ENCODE measurements at places on chromosomes 4 and X. TPM values are rescaled to one million over a fixed set of nuclear protein-coding genes. Genes with fewer than 3 reads are reported as not detected.

The FRG2 gene
- polyA plus RNA-seq, result not detected

DNA sequence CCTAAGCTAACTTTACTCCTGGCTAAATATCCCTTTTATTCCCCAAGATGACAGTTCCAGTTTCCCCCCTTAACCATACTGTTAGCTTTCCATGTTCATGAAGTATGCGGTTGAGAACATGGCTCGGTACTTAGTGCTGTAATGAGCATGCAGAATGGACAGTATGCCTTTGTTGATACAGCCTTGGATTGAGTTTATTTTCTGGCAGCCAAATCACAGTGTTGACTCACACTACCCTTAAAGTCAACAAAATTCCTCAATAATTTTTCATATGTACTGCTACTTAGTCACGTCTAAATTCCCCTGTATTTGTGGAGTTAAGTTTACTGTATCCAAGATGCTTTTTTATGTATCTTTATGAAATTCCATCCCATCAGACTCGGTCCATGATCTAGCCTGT, 1.4 kb upstream of the VEGFC start:
- no peak for DNase-seq
- H3K4me3 ChIP-seq, result no peak overlapping the region
- no peaks in the 10 kb centered on the region for H3K4me1 ChIP-seq
- no peaks in the 10 kb centered on the region for H3K27me3 ChIP-seq

GRCh38 chr4:89994176-89994873, 99.7 kb downstream of the MMRN1 start:
- no peak overlapping the region for H3K27ac ChIP-seq
- DNase-seq, result no peak
- H3K36me3 ChIP-seq, result no peaks in the 10 kb centered on the region
- no peaks in the 10 kb centered on the region for H3K27me3 ChIP-seq
- no peaks in the 10 kb centered on the region for H3K4me1 ChIP-seq

- peak; percentile 55 for DNase-seq
- peaks cover 60% of the 10 kb centered on the region for H3K36me3 ChIP-seq
- peak overlapping the region; percentile 71 for H3K27ac ChIP-seq
Measured at GRCh38 chr4:128863312-128864075, 54.0 kb downstream of the JADE1 start.

GRCh38 chr4:40596522-40596921, 33.1 kb downstream of the RBM47 start:
- peaks cover 33% of the 10 kb centered on the region for H3K4me1 ChIP-seq
- H3K27me3 ChIP-seq, result no peaks in the 10 kb centered on the region
- peaks cover 41% of the 10 kb centered on the region for H3K36me3 ChIP-seq
- H3K4me3 ChIP-seq, result no peak overlapping the region

GRCh38 chr4:2340272-2341061, 78.0 kb downstream of the ZFYVE28 start:
- H3K27me3 ChIP-seq, result no peaks in the 10 kb centered on the region
- H3K36me3 ChIP-seq, result peaks cover 10% of the 10 kb centered on the region
- H3K4me3 ChIP-seq, result no peak overlapping the region

- H3K4me3 ChIP-seq, result no peak overlapping the region
- no peak overlapping the region for H3K27ac ChIP-seq
- no peaks in the 10 kb centered on the region for H3K4me1 ChIP-seq
- H3K36me3 ChIP-seq, result no peaks in the 10 kb centered on the region
- no peak for DNase-seq
- no peaks in the 10 kb centered on the region for H3K27me3 ChIP-seq
Measured at GRCh38 chr4:156858071-156858470, 113.5 kb downstream of the PDGFC start.

GRCh38 chr4:167885872-167886271, 206.5 kb upstream of the ANXA10 start:
- DNase-seq, result no peak
- no peaks in the 10 kb centered on the region for H3K36me3 ChIP-seq
- no peaks in the 10 kb centered on the region for H3K4me1 ChIP-seq

The FMR1NB gene
- polyA plus RNA-seq, result not detected

- H3K4me3 ChIP-seq, result no peak overlapping the region
- no peaks in the 10 kb centered on the region for H3K27me3 ChIP-seq
- DNase-seq, result no peak
- H3K27ac ChIP-seq, result no peak overlapping the region
- no peaks in the 10 kb centered on the region for H3K4me1 ChIP-seq
Measured at GRCh38 chr4:89301003-89301402, 6.6 kb downstream of the GPRIN3 start.

The SNCA gene
- polyA plus RNA-seq, result 59.6 TPM

- no peaks in the 10 kb centered on the region for H3K27me3 ChIP-seq
- DNase-seq, result no peak
- no peak overlapping the region for H3K4me3 ChIP-seq
Measured at GRCh38 chr4:79857811-79858210, 215.2 kb downstream of the ANTXR2 start.

The SYNPO2 gene
- polyA plus RNA-seq, result 2.8 TPM

DNA sequence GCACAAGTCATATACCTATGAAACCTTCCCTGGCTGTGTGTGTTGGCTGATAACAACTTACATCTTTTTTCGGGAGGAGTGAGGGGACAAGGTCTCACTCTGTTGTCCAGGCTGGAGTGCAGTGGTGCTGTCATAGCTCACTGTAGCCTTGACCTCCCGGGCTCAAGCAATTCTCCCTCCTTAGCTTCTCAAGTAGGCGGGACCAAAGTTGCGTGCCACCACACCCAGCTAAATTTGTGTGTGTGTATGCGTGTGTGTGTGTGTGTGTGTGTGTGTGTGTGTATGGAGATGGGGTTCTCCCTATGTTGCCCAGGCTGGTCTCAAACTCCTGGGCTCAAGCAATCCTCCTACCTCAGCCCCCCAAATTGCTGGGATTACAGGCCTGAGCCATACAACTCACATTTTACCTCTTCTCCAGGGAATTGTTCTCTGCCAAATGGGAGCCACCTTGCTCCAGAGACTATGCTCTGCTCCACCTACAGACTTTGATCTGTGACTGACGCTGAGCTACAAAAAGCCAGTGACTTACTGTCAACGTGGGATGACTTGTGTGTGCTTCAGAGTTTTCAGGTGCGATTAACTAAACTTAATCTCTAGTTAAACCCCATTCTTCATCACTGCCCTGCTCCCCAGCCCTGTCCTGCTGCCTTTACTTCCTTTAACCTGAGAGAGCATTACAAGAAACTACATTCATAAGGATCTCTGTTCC, 2.0 kb upstream of the BEX4 start:
- no peak overlapping the region for H3K27ac ChIP-seq
- no peaks in the 10 kb centered on the region for H3K4me1 ChIP-seq
- H3K4me3 ChIP-seq, result no peak overlapping the region
- H3K27me3 ChIP-seq, result no peaks in the 10 kb centered on the region
- no peaks in the 10 kb centered on the region for H3K36me3 ChIP-seq
- no peak for DNase-seq

The RGN gene
- 15.5 TPM for polyA plus RNA-seq

- H3K27me3 ChIP-seq, result no peaks in the 10 kb centered on the region
- H3K27ac ChIP-seq, result no peak overlapping the region
- no peaks in the 10 kb centered on the region for H3K4me1 ChIP-seq
- DNase-seq, result no peak
- no peak overlapping the region for H3K4me3 ChIP-seq
Measured at GRCh38 chrX:116272861-116273260, 102.3 kb downstream of the AGTR2 start.

The SMIM31 gene
- polyA plus RNA-seq, result 0.07 TPM

- H3K4me1 ChIP-seq, result peaks cover 6% of the 10 kb centered on the region
- no peak for DNase-seq
- H3K27me3 ChIP-seq, result no peaks in the 10 kb centered on the region
- no peak overlapping the region for H3K4me3 ChIP-seq
- no peak overlapping the region for H3K27ac ChIP-seq
Measured at GRCh38 chr4:128819082-128819742, 9.7 kb downstream of the JADE1 start.

DNA sequence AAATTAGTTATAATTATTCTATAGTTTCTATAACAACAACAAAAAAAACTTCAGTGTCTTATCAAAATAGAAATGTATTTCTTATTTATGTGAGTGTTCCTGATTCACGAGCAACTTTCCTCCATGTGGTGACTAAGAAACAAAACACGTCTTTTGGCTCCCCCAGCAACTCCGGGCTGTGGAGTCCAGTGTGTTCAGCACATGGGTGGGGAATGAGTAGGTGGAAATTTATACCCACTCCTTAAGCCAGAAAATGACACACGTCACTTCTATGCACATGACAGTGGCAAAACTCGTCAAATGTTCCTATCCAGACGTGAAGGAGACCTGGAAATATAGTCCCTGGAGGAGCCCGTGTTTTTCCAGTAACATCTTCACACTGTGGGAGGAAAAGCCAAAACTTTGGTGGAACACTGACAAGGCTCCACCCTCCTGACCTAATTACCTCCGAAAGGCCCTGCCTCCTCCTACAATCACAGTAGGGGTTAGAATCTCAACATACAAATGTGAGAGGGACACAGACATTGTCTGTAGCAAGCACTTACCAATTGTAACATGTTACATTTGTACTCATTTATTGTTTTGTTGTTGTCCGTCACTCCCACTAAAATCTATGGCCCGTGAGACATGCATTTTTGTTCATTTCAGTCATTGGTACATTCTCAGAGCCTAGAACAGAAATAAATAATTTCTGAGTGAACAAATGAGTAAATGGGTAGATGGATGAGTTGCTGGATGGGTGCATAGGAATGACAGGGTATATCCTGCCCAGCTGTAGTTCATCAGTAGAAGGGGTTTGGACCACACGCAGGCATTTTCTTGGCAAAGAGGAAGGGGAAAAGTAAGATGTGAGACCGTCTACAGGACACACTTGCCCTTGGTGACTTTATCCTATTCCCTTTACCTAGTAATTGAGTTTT, 605.8 kb upstream of the TENM3 start:
- DNase-seq, result no peak
- H3K4me3 ChIP-seq, result no peak overlapping the region
- H3K36me3 ChIP-seq, result no peaks in the 10 kb centered on the region
- H3K27ac ChIP-seq, result no peak overlapping the region
- no peaks in the 10 kb centered on the region for H3K27me3 ChIP-seq
- no peaks in the 10 kb centered on the region for H3K4me1 ChIP-seq

DNA sequence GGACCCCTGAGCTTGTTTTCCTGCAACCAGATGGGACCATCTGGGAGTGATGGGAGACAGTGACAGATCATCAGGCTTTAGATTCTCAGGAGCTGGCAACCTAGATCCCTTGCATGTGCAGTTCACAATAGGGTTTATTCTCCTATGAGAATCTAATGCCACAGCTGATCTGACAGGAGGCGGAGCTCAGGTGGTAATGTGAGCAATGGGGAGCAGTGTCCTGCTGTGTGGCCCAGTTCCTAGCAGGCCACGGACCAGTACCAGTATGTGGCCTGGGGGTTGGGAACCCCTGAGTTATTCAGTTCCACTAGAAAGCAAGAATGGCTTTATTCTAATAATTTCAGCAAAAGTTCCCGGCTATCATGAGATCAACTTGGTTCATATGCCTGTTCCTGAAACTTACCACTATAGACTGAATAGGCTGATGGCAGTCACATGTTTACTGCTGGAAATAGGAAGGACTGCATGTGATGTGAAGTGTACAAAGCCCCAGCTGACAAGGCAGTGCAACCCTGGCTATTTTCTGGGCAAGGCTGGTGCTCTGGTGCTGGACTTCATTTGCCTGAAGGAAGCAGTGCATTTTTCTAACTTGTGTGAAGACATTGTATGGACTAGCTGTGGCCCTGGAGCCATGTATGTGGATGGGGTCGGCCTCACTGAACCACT, 107.2 kb downstream of the SPRY1 start:
- H3K4me1 ChIP-seq, result no peaks in the 10 kb centered on the region
- H3K36me3 ChIP-seq, result no peaks in the 10 kb centered on the region
- H3K27me3 ChIP-seq, result no peaks in the 10 kb centered on the region
- no peak overlapping the region for H3K27ac ChIP-seq
- no peak overlapping the region for H3K4me3 ChIP-seq
- DNase-seq, result no peak

DNA sequence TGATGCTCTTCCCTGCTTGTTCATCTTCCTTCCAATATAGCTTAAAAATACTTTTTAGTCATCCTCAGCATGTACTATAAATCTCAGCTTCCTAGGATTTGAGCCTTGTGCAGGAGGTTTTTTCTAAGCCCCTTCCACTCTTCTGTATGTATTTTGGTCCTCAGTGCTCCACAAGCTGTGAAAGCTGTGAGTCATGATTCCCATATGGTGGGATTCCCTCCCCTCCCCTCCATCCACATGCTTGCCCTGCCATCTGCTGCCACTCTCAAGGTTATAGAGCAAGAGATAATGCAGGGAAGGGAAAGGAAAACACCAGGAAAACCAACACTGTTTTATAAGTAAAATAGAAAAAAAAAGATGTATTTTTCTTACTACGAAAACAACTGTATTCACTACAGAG, 58.5 kb upstream of the AP1S2 start:
- H3K27ac ChIP-seq, result no peak overlapping the region
- H3K4me3 ChIP-seq, result no peak overlapping the region
- H3K36me3 ChIP-seq, result no peaks in the 10 kb centered on the region
- no peak for DNase-seq
- H3K4me1 ChIP-seq, result peaks cover 6% of the 10 kb centered on the region
- peaks cover 4% of the 10 kb centered on the region for H3K27me3 ChIP-seq

DNA sequence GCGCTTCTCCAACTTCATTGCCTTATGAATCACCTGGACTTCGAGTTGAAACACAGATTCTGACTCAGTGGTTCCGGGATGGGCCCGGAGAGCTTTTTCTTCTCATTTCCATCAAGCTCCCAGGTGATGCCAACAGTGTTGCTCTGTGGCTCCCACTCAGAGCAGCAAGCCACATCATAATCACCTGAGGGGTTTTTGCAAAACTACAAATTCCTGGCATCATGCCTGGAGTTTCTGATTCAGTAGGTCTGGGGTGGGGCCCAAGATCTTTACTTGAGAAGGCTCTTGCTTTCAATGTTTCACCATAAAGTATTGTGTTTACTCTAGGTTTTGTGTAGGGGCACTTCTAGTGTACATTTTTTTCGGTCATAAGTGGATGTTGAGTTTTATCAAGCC, 7.0 kb downstream of the MTM1 start:
- H3K4me1 ChIP-seq, result peaks cover 50% of the 10 kb centered on the region
- DNase-seq, result no peak
- H3K4me3 ChIP-seq, result no peak overlapping the region
- no peaks in the 10 kb centered on the region for H3K27me3 ChIP-seq

DNA sequence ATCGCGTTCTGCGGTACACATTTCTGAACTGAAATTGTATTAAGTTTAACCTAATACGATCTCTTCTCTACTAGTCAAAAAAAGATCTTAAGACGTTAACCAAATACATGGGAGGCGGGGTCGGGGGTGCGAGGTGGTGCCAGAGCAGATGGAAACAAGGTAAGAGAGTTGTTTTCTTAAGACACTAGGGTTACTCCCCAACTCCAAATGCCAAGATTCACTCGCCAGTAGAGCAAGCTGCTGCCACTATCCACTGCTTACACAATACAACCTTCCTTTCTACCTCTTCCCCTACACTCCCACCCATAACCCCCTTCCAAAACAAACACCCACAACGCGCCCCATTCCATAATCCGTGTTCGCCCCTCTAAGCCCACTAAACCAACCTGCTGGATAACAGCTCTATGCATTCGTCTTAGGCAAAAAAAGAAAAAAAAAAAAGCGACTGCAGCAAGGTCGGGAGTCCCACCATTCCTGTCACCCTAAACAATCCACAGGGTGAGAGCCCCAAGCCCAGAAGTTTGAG, 1.3 kb downstream of the LCORL start:
- H3K36me3 ChIP-seq, result no peaks in the 10 kb centered on the region
- no peaks in the 10 kb centered on the region for H3K27me3 ChIP-seq
- DNase-seq, result peak; percentile 11
